Stimulated activated CD4-positive, alpha-beta T cell treated with anti-CD3 and anti-CD28 coated beads, Interleukin-1b, Interleukin-23, amount 100 ng/mL, for 1 hour (primary cell): ENCODE measurements at places on chromosomes 11 and 22.

GRCh38 chr11:72042064-72042745, 38.1 kb downstream of the NUMA1 start:
- no peak for DNase-seq

DNA sequence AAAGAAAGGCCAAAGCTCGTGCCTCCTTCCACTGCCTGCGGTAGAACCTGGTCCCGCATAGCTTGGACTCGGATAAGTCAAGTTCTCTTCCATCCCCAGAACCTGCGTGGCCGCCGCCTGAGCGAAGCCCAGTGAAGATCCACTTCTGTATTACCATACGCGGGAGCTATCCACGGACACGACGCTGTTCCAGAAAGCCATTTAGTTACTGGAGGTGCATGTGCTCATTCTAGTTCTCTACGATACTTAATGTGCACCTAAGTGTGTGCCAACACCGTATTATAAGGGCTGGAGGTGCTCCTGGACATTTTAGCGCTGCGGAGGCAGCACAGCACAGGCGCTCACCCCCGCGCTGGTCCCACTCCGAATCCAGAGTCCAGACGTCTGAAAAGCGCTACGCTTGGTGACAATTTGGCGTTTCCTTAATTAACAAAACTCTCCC, 1.4 kb downstream of the WT1 start:
- no peak for DNase-seq

- no peak for DNase-seq
These were observed 19.4 kb downstream of the MUC5AC start for GRCh38 chr11:1177020-1177770.

- no peak for DNase-seq
These were observed 16.7 kb upstream of the CCND1 start for GRCh38 chr11:69624293-69624692.

DNA sequence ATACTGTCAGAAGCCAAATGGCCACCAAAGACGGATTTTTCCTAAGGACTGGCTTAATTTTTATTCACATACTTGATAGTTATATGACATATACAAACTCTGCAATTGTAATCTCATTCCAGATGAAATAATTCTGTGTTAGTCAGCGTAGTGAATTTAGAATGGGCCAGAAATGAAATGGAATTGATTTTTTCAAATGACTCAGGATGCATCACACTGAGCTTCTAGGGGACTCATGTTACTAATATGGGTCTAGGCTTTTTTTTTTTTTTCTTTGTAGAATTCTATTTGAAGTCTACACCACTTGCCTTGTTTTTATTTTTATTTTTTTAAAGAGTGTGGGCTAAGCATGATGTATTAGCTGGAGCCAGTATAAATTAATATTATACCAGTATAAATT, 62.7 kb downstream of the SPECC1L start:
- DNase-seq, result no peak

GRCh38 chr11:62421996-62422395, 3.2 kb downstream of the SCGB1A1 start:
- no peak for DNase-seq

- no peak for DNase-seq
These were observed 134.0 kb upstream of the TEAD1 start for GRCh38 chr11:12540075-12540680.
